ENCODE measurements at places on chromosomes 1 and 21. TPM values are rescaled to one million over a fixed set of nuclear protein-coding genes. Genes with fewer than 3 reads are reported as not detected.

GRCh38 chr1:180026556-180026955, 71.9 kb downstream of the CEP350 start:
- no peak for DNase-seq
- H3K27me3 ChIP-seq, result no peaks in the 10 kb centered on the region
- H3K4me3 ChIP-seq, result no peak overlapping the region
- peaks cover 59% of the 10 kb centered on the region for H3K36me3 ChIP-seq
- H3K27ac ChIP-seq, result no peak overlapping the region
- H3K4me1 ChIP-seq, result no peaks in the 10 kb centered on the region

- no peaks in the 10 kb centered on the region for H3K27me3 ChIP-seq
- H3K4me1 ChIP-seq, result peaks cover 2% of the 10 kb centered on the region
- H3K36me3 ChIP-seq, result peaks cover 29% of the 10 kb centered on the region
- H3K4me3 ChIP-seq, result no peak overlapping the region
Observed at GRCh38 chr1:10480614-10481013, 5.9 kb downstream of the PEX14 start.

DNA sequence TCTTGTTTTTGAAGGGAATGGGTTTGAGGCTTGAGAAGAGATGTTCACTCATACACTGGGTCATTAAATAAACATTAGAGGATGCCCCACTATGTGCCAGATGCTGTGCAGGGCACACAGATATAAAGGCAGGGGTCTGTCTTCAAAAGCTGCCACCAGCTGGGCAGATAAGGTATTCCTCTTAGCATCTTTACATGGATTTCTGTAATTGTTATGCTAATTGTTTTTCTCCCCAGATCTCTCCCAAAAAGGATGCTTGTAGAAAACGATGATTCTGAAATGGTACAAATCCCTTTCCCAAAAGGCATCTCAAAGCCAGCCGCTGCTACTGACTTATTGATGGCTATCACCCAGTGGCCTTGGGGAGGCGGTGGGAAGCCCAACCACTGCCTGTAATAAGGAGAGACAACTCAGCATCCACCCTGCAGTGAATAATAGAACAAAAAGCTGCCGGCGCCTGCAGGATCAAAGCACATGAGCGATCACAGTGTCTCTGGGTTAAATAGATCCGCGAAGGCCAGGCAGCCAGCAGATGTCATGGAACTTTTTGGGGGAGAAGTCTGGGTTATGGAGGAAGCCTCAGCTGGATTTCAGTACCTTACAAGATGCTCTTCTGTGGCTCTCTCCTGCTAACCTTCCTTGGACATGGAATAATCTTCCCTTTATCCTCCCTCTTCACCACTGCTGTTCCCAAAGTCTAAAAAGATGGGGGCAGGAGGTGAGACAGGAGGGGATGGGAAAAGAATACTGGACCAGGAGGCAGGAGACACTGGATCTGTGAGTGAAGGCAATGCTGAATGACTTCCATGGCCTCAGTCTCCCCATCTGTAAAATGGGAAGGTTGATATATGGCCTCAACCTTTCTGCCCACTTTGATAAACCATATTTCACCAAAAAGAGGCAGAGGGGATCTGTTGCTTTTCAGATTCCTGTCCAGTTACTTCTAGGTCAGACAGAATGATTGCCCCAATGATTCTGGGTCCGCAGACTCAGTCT, 54.8 kb upstream of the CD34 start:
- no peak overlapping the region for H3K4me3 ChIP-seq
- H3K27ac ChIP-seq, result no peak overlapping the region
- DNase-seq, result no peak
- no peaks in the 10 kb centered on the region for H3K36me3 ChIP-seq
- peaks cover 18% of the 10 kb centered on the region for H3K27me3 ChIP-seq

- no peaks in the 10 kb centered on the region for H3K36me3 ChIP-seq
- H3K27ac ChIP-seq, result no peak overlapping the region
- H3K27me3 ChIP-seq, result no peaks in the 10 kb centered on the region
- H3K4me3 ChIP-seq, result no peak overlapping the region
- H3K4me1 ChIP-seq, result no peaks in the 10 kb centered on the region
- no peak for DNase-seq
Observed at GRCh38 chr1:56267611-56268010, 311.8 kb downstream of the PLPP3 start.

DNA sequence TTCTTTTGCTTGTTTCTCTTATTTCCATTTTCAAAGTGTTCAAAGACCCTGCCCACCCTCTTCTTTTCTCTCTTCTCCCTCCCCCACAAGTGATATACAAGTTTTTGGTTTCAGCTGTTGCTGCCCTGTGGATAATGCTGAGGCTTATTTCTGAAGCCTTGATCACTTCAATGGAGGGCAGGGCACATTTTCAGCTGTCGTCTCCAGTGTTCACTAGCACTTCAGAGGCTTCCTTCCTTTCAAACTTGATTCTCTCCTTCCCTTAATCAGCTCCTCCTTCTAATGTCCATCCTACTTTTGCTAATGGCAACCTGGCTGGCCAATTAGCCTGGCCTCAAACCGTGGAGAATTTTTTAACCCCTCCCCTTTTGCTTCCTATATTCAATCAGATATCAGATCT, 435.7 kb upstream of the RUNX1 start:
- peaks cover 53% of the 10 kb centered on the region for H3K4me1 ChIP-seq
- H3K27me3 ChIP-seq, result no peaks in the 10 kb centered on the region
- no peak overlapping the region for H3K4me3 ChIP-seq
- H3K36me3 ChIP-seq, result no peaks in the 10 kb centered on the region
- no peak for DNase-seq
- no peak overlapping the region for H3K27ac ChIP-seq

- no peaks in the 10 kb centered on the region for H3K27me3 ChIP-seq
- 0 out of 3 replicates have a peak, but pooled peaks cover 3% of the 10 kb centered on the region for H3K36me3 ChIP-seq
- no peak for DNase-seq
- no peak overlapping the region for H3K4me3 ChIP-seq
- H3K27ac ChIP-seq, result no peak overlapping the region
Observed at GRCh38 chr1:77605246-77606026, 77.0 kb downstream of the ZZZ3 start.

- H3K27ac ChIP-seq, result no peak overlapping the region
- peaks cover 5% of the 10 kb centered on the region for H3K27me3 ChIP-seq
- H3K36me3 ChIP-seq, result peaks cover 52% of the 10 kb centered on the region
- no peaks in the 10 kb centered on the region for H3K4me1 ChIP-seq
Observed at GRCh38 chr1:42747125-42747524, 7.1 kb upstream of the CLDN19 start.

Gene LCE1F
- not detected for total RNA-seq

Gene GFI1
- total RNA-seq, result 0.66 TPM
